ENCODE measurements at places on chromosomes 2 and 18. TPM values are rescaled to one million over a fixed set of nuclear protein-coding genes. Genes with fewer than 3 reads are reported as not detected.

- no peak for DNase-seq
These were observed 24.4 kb downstream of the GRHL1 start for GRCh38 chr2:9975805-9976447.

- DNase-seq: no peak
These were observed 50.2 kb upstream of the LRP1B start for GRCh38 chr2:142180820-142181533.

DNA sequence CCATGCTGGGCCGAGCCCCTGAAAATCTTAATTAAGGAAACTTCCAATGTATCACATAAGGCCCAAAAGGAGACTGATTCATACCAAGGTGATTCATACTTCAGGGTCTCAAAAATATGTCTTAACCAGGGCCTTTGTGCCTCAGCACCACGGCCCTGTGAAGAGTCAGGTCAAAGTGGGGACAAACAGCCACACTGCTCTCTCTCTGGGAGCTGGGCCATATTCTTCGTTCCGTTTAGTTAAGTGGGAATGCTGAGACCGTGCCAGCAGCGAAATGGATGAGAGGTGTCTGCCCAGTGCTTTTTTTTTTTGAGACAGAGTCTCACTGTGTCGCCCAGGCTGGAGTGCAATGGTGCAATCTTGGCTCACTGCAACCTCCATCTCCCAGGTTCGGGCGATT lies 9.3 kb upstream of the PTMA start:
- no peak for DNase-seq

The PLGLB1 gene
- total RNA-seq: 2.3 TPM

The TRABD2A gene
- total RNA-seq: 59.9 TPM

Measured in activated naive CD4-positive, alpha-beta T cell treated with anti-CD3 and anti-CD28 coated beads, Interleukin-2, amount 50 U/mL, for 72 hours (primary cell).